ENCODE measurements at places on chromosomes 7 and 10.

- no peak for DNase-seq
These were observed 123.5 kb upstream of the AGR3 start for GRCh38 chr7:17005271-17005670.

DNA sequence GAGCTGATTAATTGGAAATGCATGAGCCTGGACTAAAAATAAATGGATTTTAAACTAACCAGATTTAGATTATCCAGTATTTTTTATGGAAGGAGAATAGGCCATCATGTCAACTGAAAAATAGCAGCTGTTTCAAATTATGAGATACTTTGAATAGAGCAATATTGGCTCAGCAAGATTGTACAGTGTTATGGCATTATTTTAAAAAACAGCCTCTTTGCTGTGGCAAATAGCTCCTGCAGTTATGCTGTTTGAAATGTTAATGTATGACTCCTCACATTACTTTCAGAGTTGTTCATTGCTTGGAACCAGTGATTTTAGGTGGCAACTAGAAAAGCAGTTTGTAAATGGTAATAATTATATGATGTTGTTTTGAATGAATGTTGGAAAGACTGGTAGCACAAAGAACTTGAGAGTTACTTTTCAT is 244.5 kb downstream of the KIAA1217 start:
- no peak for DNase-seq

DNA sequence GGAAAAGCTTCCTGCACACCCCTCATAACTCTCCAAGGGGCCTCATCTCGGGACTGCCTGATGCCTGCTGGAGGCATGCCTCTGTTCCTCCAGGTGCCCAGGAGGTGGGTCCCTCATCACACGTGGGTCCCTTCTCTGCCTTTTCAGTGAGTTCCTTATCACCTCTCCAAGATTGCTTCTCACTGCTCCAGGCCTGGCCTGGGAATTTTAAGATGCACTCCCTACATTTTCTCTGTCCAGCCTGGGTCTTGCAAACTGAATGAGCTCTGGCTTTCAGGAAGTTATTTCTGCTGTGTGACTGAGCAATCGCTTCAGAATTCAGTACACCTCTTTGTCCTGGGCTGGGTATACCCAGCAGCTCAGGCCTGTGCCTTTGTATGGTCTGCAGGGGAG is 43.8 kb downstream of the LRRC18 start:
- no peak for DNase-seq

GRCh38 chr10:50615658-50616057 is 8.1 kb downstream of the SGMS1 start:
- no peak for DNase-seq

DNA sequence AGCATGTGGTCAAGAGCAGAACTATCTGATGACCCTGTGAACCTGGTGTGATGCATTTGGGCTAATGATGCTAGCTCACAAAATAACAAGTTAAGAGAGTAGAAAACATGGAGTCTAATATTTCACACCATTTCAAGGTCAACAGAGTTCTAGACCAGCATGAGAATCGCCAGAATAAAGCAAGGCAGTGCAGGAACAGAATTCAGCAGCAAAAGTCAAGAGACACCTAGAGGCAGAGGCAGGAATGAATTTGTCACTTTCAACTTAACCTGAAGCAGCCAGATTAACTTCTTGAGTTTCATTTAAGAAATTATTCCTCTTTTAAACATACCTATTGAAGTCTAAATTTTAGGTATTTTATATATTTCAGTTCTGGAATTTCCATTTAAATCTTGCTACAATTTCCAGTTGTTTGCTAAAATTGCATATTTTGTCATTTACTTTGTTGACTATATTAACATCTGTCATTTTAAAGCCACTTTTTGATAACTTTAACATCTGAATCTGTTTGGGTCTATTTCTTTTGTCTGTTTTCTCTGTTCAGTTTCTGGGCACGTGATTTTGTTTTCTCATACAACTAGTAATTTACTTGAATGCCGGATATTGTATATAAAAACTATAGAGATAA is 44.2 kb upstream of the PRSS58 start:
- DNase-seq, result no peak

- DNase-seq, result no peak
These were observed 252.5 kb downstream of the TNS3 start for GRCh38 chr7:47329320-47329926.

DNA sequence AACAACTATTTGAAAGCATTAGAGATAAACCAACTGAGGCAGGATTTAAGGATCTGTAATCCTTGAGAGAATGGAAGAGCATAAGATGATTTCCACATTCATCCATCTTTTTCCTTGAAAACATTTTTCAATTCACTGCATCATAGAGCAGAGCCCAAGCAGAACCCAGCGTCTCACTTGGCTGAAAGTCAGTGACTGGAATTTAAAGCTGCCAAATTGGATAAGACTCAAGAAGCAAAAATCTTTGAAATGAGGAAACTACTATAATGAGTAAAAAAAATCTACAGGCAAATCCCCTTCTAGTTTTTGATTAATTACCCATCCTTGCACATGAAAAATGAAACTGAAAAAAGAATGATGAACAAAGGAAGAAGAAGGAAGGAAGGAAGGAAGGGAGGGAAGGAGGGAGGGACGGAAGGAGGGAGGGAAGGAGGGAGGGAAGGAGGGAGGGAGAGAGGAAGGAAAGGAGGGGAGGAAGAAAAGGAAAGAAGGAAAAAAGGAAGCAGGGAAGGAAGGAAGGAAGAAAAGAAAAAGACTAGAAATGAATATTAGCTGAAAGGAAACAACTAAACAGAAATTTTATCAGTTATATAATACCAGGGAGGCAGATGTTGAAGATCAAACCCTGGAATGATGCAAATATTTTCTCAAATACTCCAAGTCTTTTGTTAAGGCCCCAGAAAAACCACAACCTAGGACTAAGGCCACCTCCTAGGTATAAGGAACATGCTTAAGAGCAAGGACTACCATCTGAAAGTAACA is 336.3 kb upstream of the MAGI2 start:
- no peak for DNase-seq

- no peak for DNase-seq
These were observed 762.8 kb downstream of the GATA3 start for GRCh38 chr10:8817299-8817698.

All from stimulated activated CD4-positive, alpha-beta T cell treated with anti-CD3 and anti-CD28 coated beads, Interleukin-1b, Interleukin-23, amount 100 ng/mL, for 1 hour (primary cell).